Hepatocyte (in vitro differentiated cells): ENCODE measurements at places on chromosomes 3 and 15. TPM values are rescaled to one million over a fixed set of nuclear protein-coding genes. Genes with fewer than 3 reads are reported as not detected.

ETV5 gene
- 15.0 and 23.6 TPM in 2 replicates for polyA plus RNA-seq

WNT5A gene
- polyA plus RNA-seq, result 24.3 and 31.6 TPM in 2 replicates

SKOR1 gene
- polyA plus RNA-seq, result 0.26 and 0.52 TPM in 2 replicates

XCR1 gene
- 0.30 and 0.86 TPM in 2 replicates for polyA plus RNA-seq

MESP2 gene
- polyA plus RNA-seq, result not detected in 2 replicates
